ENCODE measurements at places on chromosomes 3 and 15. TPM values are rescaled to one million over a fixed set of nuclear protein-coding genes. Genes with fewer than 3 reads are reported as not detected.

The NOP10 gene
- total RNA-seq = 92.9 TPM

The CHMP2B gene
- total RNA-seq = 37.8 TPM

The RPL29 gene
- 785 TPM for total RNA-seq

- H3K27me3 ChIP-seq = no peaks in the 10 kb centered on the region
- H3K27ac ChIP-seq = no peak overlapping the region
- peak; percentile 14 for DNase-seq
- no peak overlapping the region for H3K4me3 ChIP-seq
These were observed 62.9 kb downstream of the ATG7 start for GRCh38 chr3:11335056-11335608.

DNA sequence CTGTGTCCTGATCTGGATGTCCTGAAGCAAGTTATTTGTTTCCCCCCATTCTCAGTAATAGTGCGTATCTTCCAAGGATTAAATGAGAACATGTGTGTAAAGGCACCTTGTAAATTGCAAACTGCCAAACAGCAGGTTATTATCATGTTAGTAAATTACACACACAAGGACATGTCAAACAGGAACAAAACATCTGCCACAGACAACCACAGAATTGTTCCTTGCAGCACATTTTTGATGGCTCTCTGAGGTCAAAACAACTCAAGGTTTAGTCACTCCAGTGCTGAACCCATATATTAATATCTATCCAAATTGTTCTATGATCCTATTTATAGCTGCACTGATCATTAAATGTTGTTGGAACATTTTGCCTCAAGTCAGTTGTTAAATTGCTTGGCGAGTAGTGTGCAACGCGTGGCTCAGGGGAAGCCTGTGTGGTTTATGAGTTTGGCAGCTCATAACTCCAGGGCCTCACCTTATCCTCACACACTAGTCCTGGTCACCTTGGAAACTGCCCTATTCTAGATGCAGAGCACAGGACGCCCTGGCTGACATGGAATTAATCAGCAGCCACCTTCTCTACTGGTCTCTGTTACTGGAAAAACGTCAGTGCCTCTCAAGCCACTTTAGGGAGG, 46.3 kb upstream of the CDV3 start:
- peak; percentile 16 for DNase-seq
- H3K27me3 ChIP-seq = no peaks in the 10 kb centered on the region
- H3K4me3 ChIP-seq = no peak overlapping the region
- no peaks in the 10 kb centered on the region for H3K4me1 ChIP-seq
- no peaks in the 10 kb centered on the region for H3K36me3 ChIP-seq

DNA sequence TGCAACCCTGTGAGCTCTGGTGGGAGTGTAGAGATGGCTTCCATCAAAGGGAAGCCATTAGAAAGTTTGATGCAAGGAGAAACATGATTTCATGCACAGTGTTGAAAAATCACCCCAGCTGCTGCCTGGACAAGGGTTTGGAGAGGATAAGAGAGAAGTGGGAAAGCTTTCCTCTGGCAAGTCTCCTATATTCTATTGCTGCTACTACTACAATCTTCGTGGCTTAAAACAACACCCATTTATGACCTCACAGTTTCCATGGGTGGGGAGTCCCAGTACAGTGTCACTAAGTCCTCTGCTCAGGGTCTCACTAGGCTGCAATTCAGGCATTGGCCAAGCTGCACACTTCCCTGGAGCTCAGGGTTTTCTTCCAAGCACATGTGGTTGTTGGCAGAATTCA, 229.3 kb downstream of the TAFA4 start:
- H3K27me3 ChIP-seq = no peaks in the 10 kb centered on the region
- no peak overlapping the region for H3K4me3 ChIP-seq
- no peaks in the 10 kb centered on the region for H3K4me1 ChIP-seq

GRCh38 chr3:104032283-104032682, 1334.4 kb upstream of the ALCAM start:
- no peak for DNase-seq
- no peaks in the 10 kb centered on the region for H3K36me3 ChIP-seq
- no peak overlapping the region for H3K27ac ChIP-seq
- H3K27me3 ChIP-seq = no peaks in the 10 kb centered on the region
- no peak overlapping the region for H3K4me3 ChIP-seq

DNA sequence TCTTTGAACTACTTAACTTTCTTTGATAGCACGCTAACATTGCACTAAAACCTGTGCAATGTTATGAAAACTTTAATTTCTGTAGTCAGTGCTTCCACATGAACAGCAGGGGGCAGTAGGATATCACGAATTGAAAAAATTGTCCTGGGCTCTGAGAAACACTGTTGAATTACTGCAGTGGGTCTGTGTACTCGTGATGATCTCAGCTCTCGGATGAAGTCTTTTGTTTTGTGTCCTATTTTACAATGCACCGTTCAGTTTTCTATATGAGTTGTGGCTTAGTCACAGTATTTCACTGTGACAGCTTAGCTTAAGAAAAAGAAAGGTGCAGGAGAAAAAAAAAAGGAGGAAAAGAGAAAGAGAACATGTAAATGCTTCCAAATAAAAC, 141.3 kb upstream of the CCDC54 start:
- H3K4me1 ChIP-seq = no peaks in the 10 kb centered on the region
- peak overlapping the region; percentile 20 for H3K27ac ChIP-seq
- DNase-seq = no peak

GRCh38 chr3:50185230-50185629, 6.2 kb upstream of the GNAT1 start:
- H3K36me3 ChIP-seq = peaks cover 10% of the 10 kb centered on the region
- no peak overlapping the region for H3K27ac ChIP-seq
- no peaks in the 10 kb centered on the region for H3K27me3 ChIP-seq
- no peak for DNase-seq

- H3K4me3 ChIP-seq = no peak overlapping the region
- H3K4me1 ChIP-seq = no peaks in the 10 kb centered on the region
- DNase-seq = no peak
- H3K27me3 ChIP-seq = no peaks in the 10 kb centered on the region
- H3K36me3 ChIP-seq = no peaks in the 10 kb centered on the region
- H3K27ac ChIP-seq = no peak overlapping the region
These were observed 53.7 kb downstream of the PDIA5 start for GRCh38 chr3:123120573-123120972.

The PLIN1 gene
- 2.1 TPM for total RNA-seq

The NMNAT3 gene
- 6.4 TPM for total RNA-seq

DNA sequence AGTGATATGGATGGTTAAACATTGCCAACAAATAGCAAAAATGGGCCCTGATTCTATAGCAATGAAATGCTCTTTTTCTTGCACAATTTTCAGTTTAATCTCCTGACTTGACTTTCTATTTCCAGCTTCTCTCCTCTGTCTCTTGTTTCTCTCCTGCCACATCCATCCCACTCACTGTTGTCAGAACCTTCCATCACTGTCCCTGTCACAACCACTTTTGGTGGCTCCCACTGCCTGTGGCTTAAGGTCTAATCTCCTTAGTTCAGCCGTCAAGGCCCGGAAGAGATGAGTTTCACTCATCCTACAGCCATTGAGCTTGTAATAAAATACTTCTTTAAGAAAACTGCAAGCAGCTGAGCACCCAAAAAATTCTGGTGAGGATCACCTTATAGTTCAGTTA, 19.5 kb downstream of the SLC7A14 start:
- no peaks in the 10 kb centered on the region for H3K27me3 ChIP-seq
- DNase-seq = no peak
- H3K4me1 ChIP-seq = no peaks in the 10 kb centered on the region
- no peak overlapping the region for H3K4me3 ChIP-seq
- H3K27ac ChIP-seq = no peak overlapping the region
- no peaks in the 10 kb centered on the region for H3K36me3 ChIP-seq

The ASB14 gene
- total RNA-seq = not detected

GRCh38 chr3:183584914-183585280, 29.4 kb upstream of the KLHL6 start:
- DNase-seq = no peak
- no peak overlapping the region for H3K27ac ChIP-seq
- H3K27me3 ChIP-seq = no peaks in the 10 kb centered on the region
- no peaks in the 10 kb centered on the region for H3K36me3 ChIP-seq
- no peaks in the 10 kb centered on the region for H3K4me1 ChIP-seq
- no peak overlapping the region for H3K4me3 ChIP-seq

Measured in kidney (tissue), 22 donors.